GM23338 (cell line): ENCODE measurements at places on chromosomes 7 and 10. TPM values are rescaled to one million over a fixed set of nuclear protein-coding genes. Genes with fewer than 3 reads are reported as not detected.

GRCh38 chr7:75628055-75628454 lies 110.7 kb downstream of the HIP1 start:
- H3K27ac ChIP-seq = no peak overlapping the region
- no peak overlapping the region for H3K4me3 ChIP-seq
- DNase-seq = no peak
- no peaks in the 10 kb centered on the region for H3K27me3 ChIP-seq

- H3K36me3 ChIP-seq = no peaks in the 10 kb centered on the region
- no peaks in the 10 kb centered on the region for H3K27me3 ChIP-seq
- H3K4me1 ChIP-seq = peaks cover 13% of the 10 kb centered on the region
- H3K27ac ChIP-seq = no peak overlapping the region
- DNase-seq = peak; percentile 6
Measured at GRCh38 chr10:105605918-105606317, 964.8 kb downstream of the SORCS3 start.

- H3K36me3 ChIP-seq = no peaks in the 10 kb centered on the region
- no peak overlapping the region for H3K4me3 ChIP-seq
- H3K4me1 ChIP-seq = no peaks in the 10 kb centered on the region
- no peak overlapping the region for H3K27ac ChIP-seq
Measured at GRCh38 chr10:61397175-61397986, 55.8 kb downstream of the TMEM26 start.

The PNLIPRP2 gene
- not detected in 2 replicates for total RNA-seq

- H3K27me3 ChIP-seq = no peaks in the 10 kb centered on the region
- H3K4me1 ChIP-seq = no peaks in the 10 kb centered on the region; the same call in 1 of the 2 replicates
- no peak overlapping the region for H3K4me3 ChIP-seq
- H3K27ac ChIP-seq = no peak overlapping the region
Measured at GRCh38 chr10:118873091-118873737, 118.4 kb upstream of the CACUL1 start.

DNA sequence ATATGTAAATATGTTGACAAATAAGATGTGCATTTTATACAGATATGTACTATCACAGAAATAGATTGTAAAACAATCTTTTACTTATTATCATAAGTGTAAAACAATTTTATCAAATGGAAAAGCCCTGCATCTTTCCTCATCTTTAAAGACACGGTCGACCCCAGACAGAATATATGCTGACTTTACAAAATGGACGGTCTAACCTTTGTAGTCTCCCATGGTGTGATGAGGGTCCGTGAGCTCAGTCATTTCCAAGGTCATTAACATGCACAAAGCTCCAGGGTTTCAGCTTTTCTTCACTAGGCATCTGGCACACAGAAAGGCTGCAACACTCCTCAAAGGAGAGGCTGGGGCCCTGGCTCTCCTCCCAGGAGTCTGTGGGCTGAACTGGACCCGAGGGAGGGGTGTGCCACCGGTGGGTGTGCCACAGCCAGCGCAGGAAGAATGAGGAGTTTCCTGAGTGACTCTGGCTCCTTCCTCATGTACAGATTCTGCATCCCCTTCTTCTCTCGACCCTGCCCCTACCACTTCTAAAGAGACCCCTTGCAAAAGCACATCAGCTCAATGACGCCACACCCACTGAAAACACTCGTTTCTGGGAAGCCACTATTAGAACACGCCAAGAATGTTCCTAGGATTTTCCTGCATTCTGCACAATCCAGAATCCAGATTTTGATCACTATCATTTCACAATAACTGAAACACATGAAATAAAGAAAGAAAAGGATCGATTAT lies 26.2 kb upstream of the ABLIM1 start:
- H3K27ac ChIP-seq = no peak overlapping the region
- no peaks in the 10 kb centered on the region for H3K4me1 ChIP-seq
- no peaks in the 10 kb centered on the region for H3K27me3 ChIP-seq
- no peak for DNase-seq
- H3K36me3 ChIP-seq = no peaks in the 10 kb centered on the region
- H3K4me3 ChIP-seq = no peak overlapping the region

DNA sequence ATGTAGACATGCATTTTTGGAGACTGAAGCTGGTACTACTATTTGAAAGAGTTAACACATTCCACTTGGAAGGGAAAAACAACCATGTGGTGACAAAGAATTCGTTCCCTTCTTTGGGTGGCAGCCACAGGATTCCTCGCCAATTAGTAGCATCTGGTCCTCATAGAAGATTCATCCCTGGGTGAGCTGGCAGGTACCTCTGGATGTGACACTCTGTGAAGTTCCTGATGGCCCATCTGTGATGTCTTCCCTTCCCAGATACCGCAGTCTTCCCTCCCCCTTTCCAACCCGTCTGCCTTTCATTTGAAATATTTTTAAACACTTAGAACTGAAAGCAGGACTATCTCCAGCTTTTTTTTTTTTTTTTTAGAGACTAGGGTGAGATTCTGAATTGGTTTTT lies 569.5 kb downstream of the TYW1 start:
- H3K36me3 ChIP-seq = peaks cover 3% of the 10 kb centered on the region; the same call in 1 of the 2 replicates
- H3K4me3 ChIP-seq = no peak overlapping the region
- no peaks in the 10 kb centered on the region for H3K27me3 ChIP-seq
- no peaks in the 10 kb centered on the region for H3K4me1 ChIP-seq
- DNase-seq = no peak

- H3K4me3 ChIP-seq = no peak overlapping the region
- no peaks in the 10 kb centered on the region for H3K4me1 ChIP-seq
- DNase-seq = no peak
- no peaks in the 10 kb centered on the region for H3K27me3 ChIP-seq
- H3K27ac ChIP-seq = no peak overlapping the region
Measured at GRCh38 chr7:46572691-46573090, 651.6 kb upstream of the IGFBP3 start.

DNA sequence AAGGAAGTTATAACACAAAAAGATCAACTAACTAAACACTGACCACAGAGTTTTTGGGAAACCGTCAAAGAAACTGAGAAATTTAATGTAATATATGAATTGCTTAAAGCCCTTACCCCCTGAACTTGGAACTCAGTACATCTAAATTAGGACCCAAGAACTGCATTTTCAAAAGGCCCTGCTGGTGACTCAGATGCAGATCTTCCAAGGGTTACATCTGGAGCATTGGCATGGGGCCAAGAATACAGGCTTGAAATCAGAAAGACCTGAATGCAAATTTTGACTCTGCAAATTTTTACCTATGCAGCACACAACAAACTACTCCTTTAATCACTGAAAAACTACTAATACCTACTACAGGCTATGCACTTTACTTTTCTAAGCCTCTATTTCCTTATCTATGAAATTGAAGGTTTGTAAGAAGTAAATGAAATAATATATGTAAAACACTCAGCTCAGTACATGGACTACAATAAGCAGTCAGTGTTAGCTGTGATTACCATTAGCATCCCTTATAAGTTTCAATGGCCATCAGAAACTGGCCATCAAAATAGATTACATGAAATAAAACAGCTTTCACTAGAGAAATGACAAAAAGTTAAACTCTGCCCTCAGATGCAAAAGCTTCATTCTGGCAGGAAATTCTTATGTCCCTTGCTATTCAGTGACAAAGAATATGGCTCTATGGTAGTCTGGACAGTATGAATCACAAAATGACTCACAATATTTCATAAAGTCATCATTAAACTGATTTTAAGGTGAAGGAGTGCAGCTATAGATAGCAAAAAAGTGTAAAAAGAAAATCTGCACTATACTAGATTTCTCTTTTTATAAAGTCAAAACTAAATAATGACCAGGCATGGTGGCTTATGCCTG lies 43.6 kb downstream of the NSUN6 start:
- no peaks in the 10 kb centered on the region for H3K4me1 ChIP-seq
- H3K27ac ChIP-seq = no peak overlapping the region
- peaks cover 2% of the 10 kb centered on the region; the same call in 1 of the 2 replicates for H3K36me3 ChIP-seq
- no peaks in the 10 kb centered on the region for H3K27me3 ChIP-seq

DNA sequence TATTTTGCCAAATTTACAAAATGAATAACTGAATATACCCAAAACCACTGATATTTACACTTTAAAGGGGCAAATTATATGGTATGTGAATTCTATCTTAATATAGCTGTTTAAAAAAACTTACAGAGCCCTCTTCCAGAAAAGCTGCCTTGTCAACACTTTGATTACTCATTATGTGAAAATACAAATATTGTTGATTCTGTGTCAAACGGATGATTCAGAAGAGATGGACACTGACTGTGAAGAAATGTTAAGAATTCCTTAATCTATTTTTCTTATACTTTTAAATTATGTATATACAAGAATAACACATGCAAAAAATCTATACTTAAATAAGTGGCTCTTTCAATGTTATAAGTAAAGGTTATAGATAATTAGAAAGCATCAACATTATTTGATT lies 41.5 kb downstream of the SMURF1 start:
- DNase-seq = no peak
- H3K4me1 ChIP-seq = peaks cover 35% of the 10 kb centered on the region
- H3K4me3 ChIP-seq = no peak overlapping the region
- H3K27ac ChIP-seq = no peak overlapping the region
- H3K36me3 ChIP-seq = no peaks in the 10 kb centered on the region

DNA sequence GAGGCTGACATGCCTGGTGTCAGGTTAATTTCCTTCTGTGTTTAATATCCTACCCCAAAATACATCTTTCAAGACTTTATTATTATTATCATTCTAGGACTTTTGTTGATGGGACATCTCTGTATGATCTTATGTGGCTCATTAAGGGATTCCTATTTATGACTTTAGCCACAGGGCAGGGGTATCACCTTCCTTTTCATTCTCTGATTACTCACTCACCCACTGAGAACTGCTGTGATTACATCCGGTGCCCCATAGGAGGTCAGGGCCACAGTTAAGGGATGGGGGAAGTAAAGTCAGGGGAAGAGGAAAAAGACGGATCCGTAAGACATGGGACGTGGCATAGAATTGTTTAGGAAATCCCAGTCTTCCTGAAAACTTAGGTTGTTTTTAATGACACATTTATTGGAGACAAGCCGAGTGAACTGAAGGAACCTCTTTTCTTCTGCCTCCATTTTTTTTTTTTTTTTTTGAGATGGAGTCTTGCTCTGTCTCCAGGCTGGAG lies 61.0 kb upstream of the PITRM1 start:
- H3K27ac ChIP-seq = no peak overlapping the region
- DNase-seq = no peak
- no peak overlapping the region for H3K4me3 ChIP-seq

The TMEM130 gene
- total RNA-seq = 1.5 and 4.2 TPM in 2 replicates

DNA sequence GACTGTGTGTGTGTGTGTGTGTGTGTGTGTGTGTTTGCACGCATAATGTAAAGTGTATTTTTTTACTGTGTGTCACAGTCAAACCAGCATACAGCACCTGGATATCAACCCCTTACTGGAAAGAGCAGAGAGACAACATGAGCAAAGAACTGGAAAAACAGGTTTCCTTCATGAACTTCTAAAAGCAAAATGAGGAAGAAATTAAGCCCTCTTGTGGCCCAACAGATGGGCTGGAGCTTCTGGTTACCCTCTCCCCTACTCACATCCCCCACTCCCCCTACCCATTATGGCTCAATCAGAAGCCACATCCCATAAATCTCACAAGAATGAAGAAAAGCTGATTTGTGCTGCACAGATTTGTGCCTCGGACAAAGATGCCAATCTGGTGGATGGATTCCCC lies 36.2 kb downstream of the PDE1C start:
- DNase-seq = peak; percentile 58
- no peaks in the 10 kb centered on the region for H3K27me3 ChIP-seq
- H3K4me1 ChIP-seq = no peaks in the 10 kb centered on the region
- H3K4me3 ChIP-seq = no peak overlapping the region
- H3K36me3 ChIP-seq = peaks cover 6% of the 10 kb centered on the region; the same call in 1 of the 2 replicates
- H3K27ac ChIP-seq = no peak overlapping the region

GRCh38 chr10:79102498-79102874 lies 33.7 kb downstream of the ZMIZ1 start:
- no peak overlapping the region for H3K4me3 ChIP-seq
- H3K36me3 ChIP-seq = no peaks in the 10 kb centered on the region
- peaks cover 19% of the 10 kb centered on the region for H3K4me1 ChIP-seq
- H3K27me3 ChIP-seq = no peaks in the 10 kb centered on the region
- DNase-seq = peak; percentile 41
